ENCODE measurements at places on chromosomes 5 and 9.

DNA sequence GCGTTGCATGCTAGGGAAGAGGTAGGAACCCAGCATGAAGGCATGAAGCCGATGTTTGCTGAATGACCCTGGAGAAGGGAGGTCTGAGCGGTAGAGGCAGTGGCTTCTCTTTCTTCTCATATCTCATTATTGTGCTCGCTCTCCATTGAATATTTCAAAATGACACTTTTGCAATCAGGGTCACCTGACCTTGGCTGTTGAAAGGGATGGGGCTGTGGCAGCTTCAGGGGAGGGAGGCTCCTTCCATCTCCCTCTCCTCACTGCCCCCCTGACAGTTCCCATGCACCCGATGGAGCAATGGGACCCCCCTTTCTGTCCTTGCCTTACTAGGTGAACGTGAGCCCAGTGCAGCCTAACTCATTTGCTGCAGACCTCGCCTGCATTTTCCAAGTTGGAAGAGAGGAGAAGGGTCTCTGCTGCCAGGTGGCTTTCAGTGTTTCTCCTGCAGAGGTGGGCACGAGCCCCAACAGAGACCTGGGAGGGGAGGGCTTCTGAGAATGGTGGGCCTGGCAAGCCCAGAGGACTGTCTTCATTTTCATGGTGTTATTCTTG lies 17.9 kb downstream of the STC2 start:
- no peak for DNase-seq

DNA sequence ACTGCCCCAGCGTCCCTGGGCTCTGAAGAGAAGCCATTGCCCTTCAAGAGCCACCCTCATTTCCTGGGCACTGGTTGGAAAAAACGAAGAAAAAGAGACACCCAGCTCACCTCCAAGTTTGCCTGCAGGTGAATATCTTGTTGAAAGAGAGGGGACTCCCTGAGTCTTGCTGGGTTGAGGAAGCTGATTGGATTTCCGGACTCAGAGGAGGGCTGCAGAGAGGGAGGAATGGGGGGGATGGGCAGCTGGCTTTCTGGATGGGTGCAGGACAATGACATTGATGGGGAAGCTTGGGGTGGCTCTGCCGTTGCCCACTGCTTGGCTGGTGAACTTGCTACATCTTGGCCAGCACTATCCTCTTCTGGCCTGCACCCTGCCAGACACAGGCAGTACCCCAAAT lies 31.0 kb upstream of the IER5L start:
- DNase-seq, result no peak

DNA sequence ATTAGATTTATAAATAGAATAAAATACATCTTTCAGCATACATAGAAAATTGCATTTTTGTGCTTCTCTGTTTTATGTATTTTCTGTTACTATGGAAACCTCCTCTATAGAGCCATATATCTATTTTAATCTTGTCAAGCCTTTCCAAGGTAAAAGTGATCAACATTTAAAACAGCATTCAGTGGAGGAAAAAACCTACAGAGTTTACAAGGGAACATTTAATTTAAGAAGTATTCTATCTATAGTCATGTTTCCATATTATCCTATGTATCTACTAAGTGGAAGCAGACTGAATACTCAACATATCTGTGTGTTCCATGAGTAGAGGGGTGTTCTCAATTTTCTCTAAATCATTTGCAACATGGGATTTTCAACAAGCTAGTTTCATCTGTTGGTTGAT lies 791.4 kb downstream of the CDH18 start:
- no peak for DNase-seq

GRCh38 chr5:91293131-91293530 lies 90.0 kb downstream of the ARRDC3 start:
- DNase-seq, result no peak

DNA sequence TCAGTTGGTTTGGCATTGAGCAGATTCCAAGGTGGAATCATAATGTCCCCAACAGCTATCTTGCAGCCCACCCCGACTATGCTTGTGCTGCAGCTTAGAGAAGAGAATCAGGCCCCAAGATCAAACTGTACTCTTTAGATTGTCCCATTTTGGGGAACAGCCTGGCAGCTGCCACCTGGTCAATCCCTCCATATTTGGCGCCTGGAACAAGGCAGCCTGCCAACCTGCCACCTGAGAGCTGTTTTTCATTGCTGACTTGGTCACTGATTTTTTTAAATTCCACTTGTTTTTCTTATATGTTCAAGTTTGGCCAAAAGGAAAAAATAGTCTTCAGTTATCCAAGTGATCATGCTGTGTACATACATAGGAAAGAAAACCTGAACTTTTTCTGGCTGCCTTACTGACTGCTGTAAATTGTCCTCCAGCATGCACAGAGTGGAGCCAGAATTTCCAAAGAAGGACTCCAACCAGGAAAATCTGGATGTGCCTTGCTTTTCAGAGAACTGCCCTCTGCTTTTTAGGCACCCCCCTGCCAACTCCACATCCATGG lies 504.2 kb downstream of the ENC1 start:
- no peak for DNase-seq

- DNase-seq, result no peak
These were observed 215.5 kb upstream of the KCNN2 start for GRCh38 chr5:114146398-114146797.

GRCh38 chr5:43411495-43411894 lies 696 bp downstream of the CCL28 start:
- DNase-seq, result no peak

- no peak for DNase-seq
These were observed 608.1 kb downstream of the PDE4D start for GRCh38 chr5:59285300-59286016.

GRCh38 chr9:89139455-89139854 lies 39.2 kb downstream of the SHC3 start:
- no peak for DNase-seq

DNA sequence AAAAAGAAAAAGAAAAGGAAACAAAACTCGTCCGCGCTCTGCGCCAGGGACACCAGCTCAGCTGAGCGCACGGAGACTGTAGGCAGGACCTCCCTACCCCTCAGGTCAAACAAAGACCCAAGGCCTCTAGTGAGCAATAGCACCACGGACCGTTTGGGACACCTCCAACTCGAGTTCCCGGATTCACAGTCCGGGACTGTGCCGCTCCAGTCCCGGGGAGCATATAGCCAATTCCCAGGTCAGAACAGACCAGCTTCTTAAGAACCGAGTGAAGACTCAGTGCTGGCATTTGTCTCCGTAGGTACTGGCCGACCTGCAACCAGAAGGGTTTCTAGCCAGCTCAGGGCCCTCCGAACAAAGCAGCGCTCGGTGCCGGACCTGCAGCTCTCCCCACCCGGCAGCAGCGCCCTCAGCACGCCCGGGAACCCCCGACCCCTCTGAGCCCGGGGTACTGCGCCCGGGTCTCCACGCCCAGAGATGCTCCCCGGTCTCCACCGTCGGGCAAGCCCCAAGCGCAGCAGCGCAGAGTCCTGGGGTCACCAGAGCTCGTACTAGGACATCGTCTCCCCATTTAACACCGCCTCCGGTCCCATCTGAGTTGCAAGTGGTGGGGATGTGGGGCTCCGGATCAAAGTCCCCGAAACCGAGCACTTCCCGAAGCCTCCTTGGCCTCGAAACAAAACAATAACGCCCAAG lies 591 bp downstream of the ABCA1 start:
- no peak for DNase-seq

DNA sequence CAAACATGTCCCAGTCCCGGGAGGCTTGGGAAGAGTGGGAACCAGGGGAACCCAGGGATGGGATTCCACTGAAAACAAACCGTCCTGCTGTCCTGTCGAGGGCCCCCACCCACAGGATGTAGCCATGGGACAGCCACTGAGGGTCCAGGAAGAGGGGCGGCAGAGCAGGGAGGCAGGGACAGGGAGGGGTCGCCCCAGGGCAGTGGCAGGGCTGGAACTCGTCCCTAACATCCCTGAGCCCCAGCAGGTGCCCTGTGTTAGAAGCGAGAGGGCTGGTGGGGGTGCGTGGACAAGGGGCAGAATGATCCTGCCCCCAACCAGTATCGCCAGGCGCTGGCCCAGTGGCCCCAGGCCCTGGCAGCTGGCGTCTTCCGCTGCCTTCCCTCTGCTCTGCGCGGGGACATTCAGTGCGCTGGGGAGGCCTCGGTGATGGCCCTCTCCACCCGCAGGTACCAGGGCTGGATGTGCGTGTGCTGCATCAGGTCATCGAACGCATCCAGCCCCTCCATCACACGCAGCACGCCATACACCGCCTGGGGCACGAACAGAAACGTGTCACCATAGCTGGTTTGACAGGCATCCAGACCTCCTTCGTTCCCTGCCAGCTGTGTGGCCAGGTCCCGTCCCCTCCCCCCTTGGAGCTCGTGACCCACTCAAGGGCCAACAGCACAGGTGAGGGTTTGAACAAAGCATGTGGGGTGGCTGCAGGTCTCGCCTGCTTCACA lies 6.6 kb downstream of the PTGES2 start:
- DNase-seq, result no peak

DNA sequence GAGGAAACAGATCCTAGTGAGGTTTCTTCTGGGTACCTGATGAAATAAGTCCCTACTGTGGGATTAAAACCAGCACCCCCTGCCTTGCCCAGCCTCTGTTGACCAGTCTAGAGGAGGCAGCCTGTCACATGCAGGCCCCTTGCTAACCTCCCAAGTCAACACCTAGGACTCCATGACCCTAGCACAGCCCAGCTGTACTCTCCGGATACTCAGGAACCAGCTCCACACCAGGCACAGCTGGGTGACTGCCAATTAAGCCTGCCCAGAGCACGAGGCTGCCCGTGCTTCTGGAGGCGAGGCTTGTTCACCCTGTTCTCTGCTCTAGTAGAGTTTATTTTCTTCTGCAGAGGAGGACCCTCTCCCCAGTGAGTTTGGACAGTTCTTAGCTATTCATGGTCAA lies 92.5 kb downstream of the SNX24 start:
- DNase-seq, result no peak

GRCh38 chr9:103225702-103226646 lies 230.8 kb downstream of the CYLC2 start:
- DNase-seq, result no peak

GRCh38 chr5:87020099-87020934 lies 247.4 kb upstream of the RASA1 start:
- DNase-seq, result no peak

GRCh38 chr5:76528547-76529331 lies 94.5 kb downstream of the F2RL2 start:
- no peak for DNase-seq

GRCh38 chr9:120397453-120397852 lies 182.5 kb downstream of the CDK5RAP2 start:
- no peak for DNase-seq

GRCh38 chr5:61970218-61970617 lies 335.8 kb upstream of the KIF2A start:
- DNase-seq, result no peak

DNA sequence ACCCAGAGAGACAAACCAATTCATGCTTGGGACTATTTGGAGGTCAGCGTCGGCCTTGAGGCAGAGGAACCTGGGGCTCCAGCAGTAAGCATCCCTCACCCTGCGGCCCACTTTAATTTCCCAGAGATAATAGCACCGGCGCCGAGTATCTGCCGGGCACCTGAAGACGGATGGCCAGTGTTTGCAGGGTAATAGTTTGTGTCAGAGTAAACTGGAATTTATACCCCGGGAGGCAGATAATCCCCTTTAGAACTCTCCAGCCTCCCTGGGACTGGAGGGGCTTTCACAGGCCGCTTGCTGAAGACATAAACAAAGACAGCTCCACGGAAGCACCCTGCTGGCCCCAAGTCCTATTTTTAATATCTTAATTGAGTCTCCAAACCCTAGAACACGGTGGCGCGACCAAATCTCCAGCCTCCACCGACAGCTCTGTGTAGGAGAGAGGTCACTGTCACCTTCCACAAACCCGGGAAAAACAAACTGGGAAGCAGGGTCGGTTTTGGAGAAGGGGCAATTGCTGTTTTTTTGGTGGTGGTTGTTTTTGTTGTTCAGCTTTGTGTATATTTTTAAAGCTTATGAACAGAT lies 17.4 kb upstream of the FCN1 start:
- DNase-seq, result no peak

DNA sequence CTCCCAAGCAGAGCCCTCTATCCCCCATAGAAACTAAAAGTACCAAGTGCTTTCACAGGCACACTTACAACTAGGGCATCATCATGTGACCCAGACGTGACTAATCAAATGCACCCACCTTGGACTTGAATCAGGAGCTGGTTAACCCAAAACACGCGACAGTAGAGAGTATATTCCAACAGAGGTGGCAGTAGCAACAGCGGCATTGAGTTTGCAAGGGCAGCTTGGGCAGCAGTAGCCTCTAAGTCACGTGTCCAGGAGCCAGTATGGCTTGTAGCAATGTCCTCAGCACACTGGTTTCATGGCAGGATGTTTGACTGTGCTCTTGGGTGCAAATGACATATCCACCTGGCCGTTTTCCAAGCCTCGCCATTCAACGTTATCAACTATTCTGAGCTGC lies 73.4 kb upstream of the DNAH5 start:
- no peak for DNase-seq

DNA sequence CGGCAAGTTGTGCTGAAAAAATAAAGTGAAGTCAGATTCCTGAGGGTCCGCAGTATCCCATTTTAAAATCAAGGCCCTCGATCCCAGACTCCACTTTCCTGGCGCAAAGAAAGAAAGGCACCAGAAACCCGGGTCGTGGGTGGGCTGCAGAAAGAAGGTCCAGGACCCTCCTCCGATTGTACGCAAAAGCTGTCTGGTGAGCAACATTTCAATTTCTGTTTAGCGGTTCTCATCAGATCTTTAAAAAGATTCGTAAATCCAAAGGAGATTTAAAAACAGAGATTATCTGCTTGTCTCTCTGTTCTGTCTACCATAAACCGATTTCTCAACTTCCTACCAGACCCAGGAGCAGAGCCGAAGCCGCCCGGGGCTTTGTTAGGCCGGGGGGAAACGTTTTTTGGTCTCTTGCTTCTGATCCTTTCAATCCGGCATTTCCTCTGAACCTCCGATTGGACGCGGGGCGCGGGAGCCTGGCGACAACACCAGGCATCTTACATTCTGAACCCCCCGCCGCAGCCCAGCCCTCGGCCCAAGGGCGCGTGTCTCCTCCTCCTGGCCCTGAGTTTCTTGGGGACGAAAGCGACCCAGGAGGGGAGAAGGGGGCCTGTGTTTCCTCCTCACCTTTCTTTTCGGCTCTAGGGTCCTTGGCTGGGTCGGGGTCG lies 746 bp downstream of the NKX2-5 start:
- DNase-seq, result no peak

DNA sequence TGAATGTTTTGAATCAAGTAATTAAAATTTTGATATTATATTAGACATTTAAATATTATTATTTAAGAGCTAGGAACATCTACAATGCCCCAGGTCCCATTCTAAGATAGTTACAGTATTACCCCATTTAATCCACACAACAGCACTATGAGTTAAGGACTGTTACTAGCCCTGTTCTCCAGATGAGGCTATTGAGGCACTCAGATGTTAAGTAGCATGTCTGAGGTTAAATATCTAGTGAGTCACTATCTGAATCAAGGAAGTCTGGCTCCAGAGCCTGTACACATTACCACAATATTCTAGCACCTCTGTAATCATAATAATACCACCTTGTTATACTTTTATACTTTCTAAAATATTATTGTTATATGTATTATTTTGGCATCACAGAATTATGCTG lies 304.6 kb downstream of the PDE4D start:
- no peak for DNase-seq

DNA sequence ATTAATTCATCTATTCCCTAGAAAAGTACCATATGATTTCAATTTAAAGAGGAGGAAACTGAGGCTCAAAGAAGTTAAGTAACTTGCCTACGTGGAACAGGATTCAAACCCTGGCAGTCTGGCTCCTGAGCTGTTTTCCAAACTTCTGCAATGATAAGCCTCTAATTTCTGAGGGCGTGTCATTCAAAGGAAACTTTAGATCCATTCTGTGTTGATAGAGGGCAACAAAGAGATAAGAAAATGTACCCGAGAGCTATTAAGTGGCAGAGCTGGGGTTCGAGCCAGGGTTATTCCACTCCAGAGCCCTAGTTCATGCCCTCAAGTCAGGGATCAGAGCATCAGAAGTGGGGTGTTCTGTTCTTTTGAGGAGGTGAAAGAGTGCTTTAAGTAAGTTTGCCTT lies 131.4 kb downstream of the ARL15 start:
- no peak for DNase-seq

Data from activated naive CD4-positive, alpha-beta T cell (primary cell).